ENCODE measurements at places on chromosomes 11 and 22. TPM values are rescaled to one million over a fixed set of nuclear protein-coding genes. Genes with fewer than 3 reads are reported as not detected.

Gene KRTAP5-7
- total RNA-seq: not detected

Gene OR52E4
- total RNA-seq: not detected

Gene FOLH1
- total RNA-seq: not detected

Gene KRTAP5-8
- not detected for total RNA-seq

Gene NLRP6
- total RNA-seq: not detected

Gene APOC3
- total RNA-seq: not detected

Gene SLC22A9
- total RNA-seq: not detected

All from A549 treated with ZK216348 at 1 μM for 4 hours (cell line).